IMR-90 (cell line): ENCODE measurements at places on chromosomes 13 and 19. TPM values are rescaled to one million over a fixed set of nuclear protein-coding genes. Genes with fewer than 3 reads are reported as not detected.

The B3GNT8 gene
- total RNA-seq = under 0.01 and 0.36 TPM in 2 replicates

The CBY2 gene
- total RNA-seq = not detected in 2 replicates

The CRB3 gene
- total RNA-seq = not detected in 2 replicates

The SEMA6B gene
- total RNA-seq = 0.18 and 0.28 TPM in 2 replicates

The NFIX gene
- 10.0 and 10.2 TPM in 2 replicates for total RNA-seq

GRCh38 chr13:39565036-39565949, 37.7 kb downstream of the LHFPL6 start:
- peak overlapping the region; percentile 34; the same call in 1 of the 2 replicates for H3K4me3 ChIP-seq
- peaks cover 12% of the 10 kb centered on the region for H3K4me1 ChIP-seq
- peak overlapping the region; percentile 50; the same call in 1 of the 2 replicates for H3K27ac ChIP-seq
- DNase-seq = peak; percentile 95
- H3K27me3 ChIP-seq = no peaks in the 10 kb centered on the region

GRCh38 chr13:23619068-23619855, 49.0 kb downstream of the TNFRSF19 start:
- DNase-seq = no peak
- no peak overlapping the region for H3K4me3 ChIP-seq
- H3K27me3 ChIP-seq = no peaks in the 10 kb centered on the region
- peaks cover 22% of the 10 kb centered on the region for H3K4me1 ChIP-seq
- peak overlapping the region; percentile 5; the same call in 1 of the 2 replicates for H3K27ac ChIP-seq

GRCh38 chr13:75327135-75327510, 154.8 kb downstream of the TBC1D4 start:
- H3K27me3 ChIP-seq = no peaks in the 10 kb centered on the region
- no peak overlapping the region for H3K4me3 ChIP-seq
- no peak overlapping the region for H3K27ac ChIP-seq
- peaks cover 5% of the 10 kb centered on the region for H3K4me1 ChIP-seq
- DNase-seq = no peak
- H3K36me3 ChIP-seq = no peaks in the 10 kb centered on the region

DNA sequence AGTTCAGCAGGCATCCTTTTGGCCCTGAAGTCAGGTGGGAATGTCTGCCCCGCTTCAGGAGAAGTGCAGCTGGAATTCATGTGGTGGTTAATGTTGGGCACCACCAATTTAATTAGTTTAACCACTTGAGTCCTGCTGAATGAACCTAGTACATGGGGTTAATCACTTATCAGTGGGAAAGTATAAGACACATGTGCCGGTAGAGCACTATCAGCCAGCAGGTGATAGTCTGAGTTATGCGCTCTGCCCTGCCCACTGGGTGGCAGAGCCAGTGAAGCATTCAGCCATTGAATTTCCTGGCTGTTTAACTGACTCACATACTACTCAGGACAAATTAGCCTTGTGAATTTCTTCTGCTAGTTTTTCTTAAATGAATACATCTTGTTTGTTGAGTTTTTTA, 789.7 kb upstream of the PRR20A start:
- H3K27me3 ChIP-seq = no peaks in the 10 kb centered on the region
- no peak for DNase-seq
- H3K4me3 ChIP-seq = no peak overlapping the region
- no peaks in the 10 kb centered on the region for H3K36me3 ChIP-seq

DNA sequence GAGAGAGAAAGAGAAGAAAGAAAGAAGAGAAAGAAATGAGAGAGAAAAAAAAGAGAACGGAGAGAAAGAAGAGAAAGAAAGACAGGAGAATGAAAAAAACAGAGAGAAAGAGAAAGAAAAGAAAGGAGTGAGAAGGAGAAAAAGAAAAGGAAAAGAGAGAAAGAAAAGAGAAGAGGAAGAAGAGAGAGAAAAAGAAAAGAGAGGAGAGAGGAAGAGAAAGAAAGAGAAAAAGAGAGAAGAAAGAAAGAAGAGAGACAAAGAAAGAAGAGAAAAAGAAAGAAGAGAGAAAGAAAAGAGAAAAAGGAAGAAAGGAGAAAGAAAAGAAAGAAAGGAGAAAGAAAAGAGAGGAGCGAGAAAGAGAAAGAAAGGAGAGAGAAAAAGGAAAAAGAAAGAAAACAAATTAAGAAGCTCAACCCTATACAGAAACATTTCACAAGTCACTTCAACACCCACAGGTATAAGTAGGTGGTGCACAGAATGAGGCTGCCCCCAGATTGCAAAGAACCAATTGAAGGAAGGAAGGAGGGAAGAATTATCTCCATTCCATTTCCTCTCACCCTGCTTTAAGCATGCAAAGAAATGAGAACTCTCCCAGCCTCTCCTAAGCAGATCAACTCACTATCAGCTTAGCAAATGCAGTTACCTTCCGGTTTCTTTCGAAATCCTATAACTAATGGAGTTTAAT, 98.8 kb upstream of the CACNA1A start:
- H3K36me3 ChIP-seq = no peaks in the 10 kb centered on the region
- H3K27me3 ChIP-seq = peaks cover 3% of the 10 kb centered on the region; the same call in 1 of the 2 replicates
- no peak overlapping the region for H3K27ac ChIP-seq
- DNase-seq = no peak

DNA sequence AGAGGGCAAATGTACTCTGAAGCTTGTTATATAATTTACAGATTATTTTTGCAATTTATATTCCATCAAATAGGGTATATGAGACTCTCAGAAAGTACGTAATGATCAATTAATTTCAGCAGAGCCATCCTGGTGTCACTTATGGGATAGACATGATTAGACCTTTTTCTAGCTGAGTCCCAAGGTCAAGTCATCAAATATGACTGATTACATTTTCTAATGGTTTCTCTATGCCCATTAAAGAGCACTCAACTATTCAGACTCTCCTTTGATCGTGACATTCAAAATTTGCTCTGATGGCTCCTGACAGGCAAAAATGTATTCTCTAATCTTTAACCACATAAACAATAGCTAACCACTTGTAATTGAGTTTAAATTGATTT, 469.2 kb downstream of the COG6 start:
- H3K27me3 ChIP-seq = no peaks in the 10 kb centered on the region
- no peak for DNase-seq
- no peaks in the 10 kb centered on the region for H3K36me3 ChIP-seq
- H3K27ac ChIP-seq = no peak overlapping the region
- no peak overlapping the region for H3K4me3 ChIP-seq

DNA sequence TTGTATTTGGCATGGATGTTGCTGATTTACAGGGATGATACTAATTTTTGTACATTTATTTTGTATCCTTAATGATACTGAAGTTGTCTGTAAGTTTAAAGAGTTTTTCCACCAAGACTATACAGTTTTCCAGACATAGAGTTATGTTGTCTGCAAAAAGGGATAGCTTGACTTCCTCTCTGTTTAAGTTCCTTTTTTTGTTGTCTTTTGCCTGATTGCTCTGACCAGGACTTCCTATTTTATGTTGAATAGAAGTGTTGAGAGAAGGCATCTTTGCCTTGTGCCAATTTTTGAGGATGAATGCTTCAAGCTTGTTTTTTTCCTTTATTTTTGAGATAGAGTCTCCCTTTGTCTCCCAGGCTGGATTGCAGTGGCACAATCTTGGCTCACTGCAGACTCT, 36.8 kb upstream of the ZNF681 start:
- no peaks in the 10 kb centered on the region for H3K27me3 ChIP-seq
- no peak overlapping the region for H3K4me3 ChIP-seq
- DNase-seq = no peak
- H3K36me3 ChIP-seq = no peaks in the 10 kb centered on the region
- no peaks in the 10 kb centered on the region for H3K4me1 ChIP-seq

- no peaks in the 10 kb centered on the region for H3K27me3 ChIP-seq
- no peak overlapping the region for H3K4me3 ChIP-seq
- no peak for DNase-seq
- H3K4me1 ChIP-seq = no peaks in the 10 kb centered on the region
Measured at GRCh38 chr19:8673276-8673891, 25.2 kb downstream of the ACTL9 start.

GRCh38 chr13:24511019-24511815, 1.4 kb downstream of the PARP4 start:
- peak overlapping the region; percentile 76 for H3K27ac ChIP-seq
- DNase-seq = peak; percentile 91

DNA sequence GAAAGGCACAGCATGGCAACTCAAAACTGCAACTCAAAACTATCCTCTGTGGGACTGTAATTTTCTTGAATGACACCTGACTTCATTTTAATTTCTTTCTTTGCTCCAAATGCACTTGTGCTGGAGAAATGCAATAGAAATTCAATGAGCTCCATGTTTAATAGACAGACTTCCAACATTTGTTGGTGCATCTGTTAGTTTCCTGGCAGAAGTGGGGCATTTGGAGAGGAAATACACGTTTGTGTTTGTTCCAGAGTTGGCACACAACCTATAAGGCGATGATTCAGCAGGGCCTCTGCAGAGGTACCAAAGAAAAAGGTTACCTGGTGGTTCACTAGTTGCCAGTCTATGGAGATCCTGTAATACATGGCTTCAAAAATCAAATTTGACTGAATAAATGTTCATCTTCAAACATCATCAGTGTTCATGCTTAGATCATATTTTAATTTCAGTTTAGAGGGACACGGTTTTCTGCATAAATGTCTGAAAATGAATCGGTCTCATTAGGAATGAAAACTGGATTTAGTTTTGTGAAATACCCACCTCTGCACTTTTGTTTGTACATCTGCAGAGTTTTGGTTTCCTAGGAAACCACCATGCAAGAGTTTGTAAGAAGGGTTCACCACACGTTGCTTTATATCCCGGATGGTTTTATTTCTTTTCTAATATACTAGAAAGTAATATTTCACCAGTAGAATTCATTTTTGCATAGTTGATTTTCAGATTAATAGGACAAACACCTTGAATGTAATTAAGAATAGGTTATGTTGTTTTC, 21.8 kb upstream of the OBI1 start:
- no peaks in the 10 kb centered on the region for H3K4me1 ChIP-seq
- H3K27me3 ChIP-seq = no peaks in the 10 kb centered on the region
- no peaks in the 10 kb centered on the region for H3K36me3 ChIP-seq
- H3K27ac ChIP-seq = no peak overlapping the region
- DNase-seq = no peak

DNA sequence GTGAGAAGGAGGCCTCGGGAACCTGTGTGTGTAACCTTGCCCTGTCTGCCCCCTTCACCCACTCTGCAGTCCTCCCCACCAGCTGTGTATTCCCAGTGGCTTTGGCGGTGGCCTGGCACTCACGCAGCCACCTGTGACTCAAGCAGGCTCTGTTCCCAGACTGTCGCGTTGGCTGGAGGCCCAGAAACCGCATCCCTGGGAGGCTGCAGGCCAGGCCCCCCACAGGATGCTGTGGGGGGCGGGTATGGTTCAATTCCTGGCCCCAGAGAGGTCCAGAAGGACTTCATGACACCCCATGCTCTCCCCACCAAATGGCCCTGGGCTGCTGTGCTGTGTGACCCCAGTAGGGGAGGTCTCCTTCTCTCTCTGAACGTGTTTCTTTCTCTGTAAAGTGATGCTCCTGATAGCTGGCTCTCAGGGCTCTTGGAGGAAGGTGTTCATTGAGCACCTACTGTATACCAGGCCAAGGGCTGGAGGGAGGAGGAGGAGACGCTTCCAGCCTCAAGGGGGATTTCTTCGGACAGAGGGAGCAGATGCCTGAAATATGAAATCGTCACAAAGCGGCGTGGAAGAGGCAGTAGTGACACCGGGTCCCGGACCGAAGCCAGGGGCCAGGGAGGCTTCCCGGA, 1.9 kb upstream of the LINGO3 start:
- no peak overlapping the region for H3K27ac ChIP-seq
- no peak overlapping the region for H3K4me3 ChIP-seq
- DNase-seq = peak; percentile 54
- no peaks in the 10 kb centered on the region for H3K36me3 ChIP-seq

- DNase-seq = peak; percentile 65
- H3K4me3 ChIP-seq = no peak overlapping the region
- no peaks in the 10 kb centered on the region for H3K36me3 ChIP-seq
- H3K4me1 ChIP-seq = no peaks in the 10 kb centered on the region
- no peak overlapping the region for H3K27ac ChIP-seq
- H3K27me3 ChIP-seq = no peaks in the 10 kb centered on the region
Measured at GRCh38 chr13:73335210-73335609, 276.4 kb downstream of the KLF5 start.
